ENCODE measurements at places on chromosomes 5 and 9. TPM values are rescaled to one million over a fixed set of nuclear protein-coding genes. Genes with fewer than 3 reads are reported as not detected.

- no peak for DNase-seq
Measured at GRCh38 chr9:131817627-131818026, 77.8 kb upstream of the RAPGEF1 start.

DNA sequence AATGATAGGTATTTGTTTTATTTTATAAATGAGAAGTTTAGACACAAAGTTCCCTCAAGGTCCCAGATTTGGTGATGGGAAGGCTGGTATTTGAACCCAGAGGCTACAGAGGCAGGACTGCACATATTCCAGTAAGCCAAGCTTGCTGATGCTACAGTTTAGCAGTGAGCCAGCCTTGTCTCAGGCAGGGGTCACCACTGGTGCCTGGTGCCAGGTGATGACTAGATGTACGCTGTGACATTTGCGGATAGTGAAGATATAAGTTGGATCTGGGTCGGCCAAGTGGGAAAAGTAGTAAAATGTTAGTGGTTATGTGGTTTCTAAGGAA lies 143.9 kb downstream of the AOPEP start:
- DNase-seq = no peak

DNA sequence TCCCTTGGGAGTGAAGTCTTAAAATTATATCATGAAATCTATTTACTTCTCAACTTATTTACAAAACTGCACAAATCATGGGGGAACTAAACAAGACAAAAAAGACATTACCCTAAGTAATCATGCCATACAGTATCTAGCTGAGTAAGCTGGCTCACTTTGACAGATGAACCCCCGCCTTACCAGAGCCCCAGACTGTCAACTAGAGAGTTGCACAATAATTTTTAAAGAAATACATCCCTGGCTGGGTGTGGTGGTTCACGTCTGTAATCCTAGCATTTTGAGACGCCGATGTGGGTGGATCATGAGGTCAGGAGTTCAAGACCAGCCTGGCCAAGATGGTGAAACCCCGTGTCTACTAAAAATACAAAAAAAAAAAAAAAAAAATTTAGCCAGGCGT lies 62.3 kb downstream of the LPAR1 start:
- no peak for DNase-seq

GRCh38 chr9:31807574-31808256 lies 576.7 kb upstream of the ACO1 start:
- DNase-seq = no peak

Gene PCDHGB3
- polyA plus RNA-seq = not detected

Gene TAS2R1
- polyA plus RNA-seq = not detected

DNA sequence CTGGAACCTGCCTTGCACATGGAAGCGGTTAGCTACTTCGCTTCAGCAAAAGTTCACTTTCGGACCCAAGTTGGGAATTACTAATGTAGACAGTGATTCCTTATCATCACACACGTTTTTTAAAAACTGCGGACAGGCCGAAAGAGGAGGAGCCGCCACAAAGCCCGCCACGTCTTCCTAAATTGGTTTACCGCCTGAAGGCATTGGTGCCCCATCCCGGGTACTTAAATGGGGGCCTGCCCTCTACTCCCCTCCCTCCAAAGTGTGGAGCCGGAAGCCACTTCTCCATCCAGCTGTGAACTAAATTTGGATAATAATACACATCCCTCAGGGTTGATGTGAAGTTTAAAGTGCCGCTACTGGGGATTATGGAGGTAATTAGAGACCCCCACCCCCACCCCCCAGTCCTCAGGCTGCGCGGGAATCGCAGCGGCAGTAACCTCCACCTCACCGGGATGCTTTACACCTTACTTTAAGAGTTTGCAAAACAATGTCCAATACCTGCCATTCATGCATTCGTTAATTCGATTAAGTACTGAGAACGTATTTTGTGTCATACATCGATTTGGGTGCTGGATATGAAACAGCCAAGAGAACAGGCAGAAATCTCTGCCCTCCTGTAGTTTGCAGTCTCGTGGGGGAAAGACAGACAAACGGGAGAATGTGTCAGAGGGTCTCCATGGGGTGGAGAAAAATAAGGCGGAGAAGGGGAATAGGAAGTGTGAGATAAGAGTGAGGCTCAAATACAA lies 937 bp upstream of the MACROH2A1 start:
- DNase-seq = no peak

- DNase-seq = no peak
Measured at GRCh38 chr5:160081495-160081894, 37.8 kb downstream of the PWWP2A start.

Gene ADRB2
- polyA plus RNA-seq = 0.50 TPM

DNA sequence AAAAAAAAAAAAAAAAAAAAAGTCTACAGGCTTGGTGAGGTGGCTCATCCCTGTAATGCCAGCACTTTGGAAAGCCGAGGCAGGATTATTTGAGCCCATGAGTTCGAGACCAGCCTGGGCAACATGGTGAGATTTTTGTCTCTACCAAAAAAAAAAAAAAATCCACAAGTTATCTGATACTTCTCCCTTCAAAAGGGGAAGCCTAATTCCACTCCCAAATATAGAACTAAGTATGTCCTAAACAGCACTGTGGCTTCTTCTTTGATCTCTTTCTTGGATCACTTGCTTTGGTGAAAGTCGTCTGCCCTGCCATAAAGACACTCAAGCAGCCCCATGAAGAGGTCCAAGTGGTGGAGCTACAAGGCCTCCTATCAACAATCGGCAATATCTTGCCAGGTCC lies 18.8 kb upstream of the STING1 start:
- DNase-seq = no peak

GRCh38 chr5:115262011-115262320 lies 711 bp downstream of the PGGT1B start:
- no peak for DNase-seq

GRCh38 chr9:92328225-92328624 lies 2.5 kb downstream of the CENPP start:
- no peak for DNase-seq

Gene SLC4A9
- not detected for polyA plus RNA-seq

DNA sequence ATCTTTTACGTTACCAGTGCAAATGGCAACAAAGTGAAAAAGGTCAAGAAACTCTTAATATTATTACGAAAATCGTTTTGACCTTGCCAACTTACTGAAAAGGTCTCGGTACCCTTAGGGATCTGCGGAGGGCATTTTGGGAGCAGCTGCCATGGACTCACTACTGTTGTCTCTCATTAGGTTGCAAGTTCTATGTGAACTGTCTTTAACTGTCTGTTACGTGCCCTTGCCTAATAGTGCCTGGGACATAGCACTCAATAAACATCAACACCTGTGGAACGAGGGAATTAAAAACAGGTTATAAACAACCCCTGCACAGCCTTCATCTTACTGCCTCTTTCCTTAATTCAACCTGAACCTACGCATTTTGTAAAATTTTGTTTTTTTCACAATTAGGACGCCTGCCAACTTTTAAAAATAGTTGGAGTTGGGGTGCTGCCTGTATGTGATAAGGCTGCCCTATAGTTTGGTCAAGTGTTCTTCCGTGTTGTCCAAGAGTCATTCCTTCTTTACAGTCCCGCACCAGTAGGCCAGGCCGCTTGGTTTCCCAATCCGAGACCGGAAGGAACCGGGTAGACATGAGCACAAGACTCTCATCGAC lies 527 bp upstream of the SREK1 start:
- no peak for DNase-seq

Gene IL31RA
- not detected for polyA plus RNA-seq

- DNase-seq = no peak
Measured at GRCh38 chr9:81748091-81748490, 58.7 kb upstream of the TLE1 start.

- DNase-seq = no peak
Measured at GRCh38 chr5:42241636-42242035, 181.6 kb upstream of the GHR start.

DNA sequence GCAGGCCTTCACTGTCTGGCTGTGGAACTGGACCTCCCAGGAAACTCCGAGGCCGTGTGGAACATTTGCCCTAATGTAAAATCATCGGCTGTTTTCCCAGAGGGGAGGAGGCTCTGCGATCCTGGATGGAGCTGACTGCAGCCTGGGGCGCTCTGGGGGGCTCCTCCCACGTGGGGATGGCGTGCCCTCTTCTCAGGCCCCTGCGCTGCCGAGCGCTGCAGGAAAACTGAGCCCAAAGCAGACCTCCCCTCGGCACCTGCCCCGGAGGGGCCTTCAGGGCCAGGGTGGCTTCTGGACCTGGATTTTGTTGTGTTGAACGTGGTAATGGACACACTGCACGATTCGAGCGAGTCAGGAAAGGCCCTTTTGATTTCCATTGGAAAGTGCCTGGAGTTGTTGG lies 23.9 kb downstream of the HNRNPH1 start:
- DNase-seq = no peak

DNA sequence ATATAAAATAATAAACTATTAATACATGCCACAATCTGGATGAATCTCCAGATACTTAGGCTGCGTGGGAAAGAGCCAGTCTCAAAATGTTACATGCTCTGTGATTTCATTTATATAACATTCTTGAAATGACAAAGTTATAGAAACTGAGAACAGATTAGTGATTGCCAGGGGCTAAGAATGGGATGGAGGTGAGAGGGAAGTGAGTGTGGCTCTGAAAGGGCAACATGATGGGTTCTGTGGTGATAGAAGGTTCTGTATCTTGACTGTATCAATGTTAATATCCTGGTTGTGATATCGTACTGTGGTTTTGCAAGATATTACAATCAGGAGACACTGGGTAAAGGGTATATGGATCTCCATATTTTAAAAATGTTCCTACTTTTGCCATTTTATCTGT lies 50.7 kb downstream of the SPEF2 start:
- no peak for DNase-seq

DNA sequence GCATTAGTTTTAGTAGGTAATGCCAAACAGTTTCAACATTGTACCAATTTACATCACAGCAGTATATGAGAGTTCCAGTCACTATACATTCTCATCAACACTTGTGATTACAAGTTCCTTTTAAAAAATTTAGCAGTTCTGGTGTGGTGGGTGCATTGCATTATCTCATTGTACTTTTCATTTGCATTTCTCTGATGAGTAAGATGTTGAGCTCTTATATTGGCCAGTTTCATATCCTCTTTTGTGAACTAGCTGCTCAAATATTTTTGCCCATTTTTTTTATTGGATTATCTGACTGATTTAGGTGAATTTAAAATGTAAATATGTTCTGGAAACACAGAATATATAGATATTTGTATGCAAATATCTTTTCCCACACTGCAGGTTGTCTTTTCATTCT lies 160.9 kb upstream of the NR3C1 start:
- no peak for DNase-seq

DNA sequence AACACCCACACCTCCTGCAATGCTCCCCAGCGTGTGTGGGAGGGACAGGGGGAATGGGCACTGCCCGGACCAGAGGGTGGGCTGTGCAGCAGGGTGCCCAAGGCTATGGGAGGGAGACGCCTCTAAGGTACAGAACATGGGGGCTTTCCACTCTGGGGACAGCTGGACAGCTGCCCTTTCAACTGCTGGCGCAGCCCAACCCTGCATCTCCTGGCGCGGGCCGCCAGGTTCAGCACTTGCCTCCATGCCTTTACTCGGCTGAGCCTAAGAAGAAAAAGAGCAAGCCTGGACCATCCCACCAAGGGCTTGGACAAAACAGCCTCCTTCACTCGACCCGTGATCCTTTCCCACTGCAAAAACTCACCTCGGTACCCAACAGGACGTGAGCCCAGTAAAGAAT lies 15.0 kb downstream of the AK8 start:
- DNase-seq = no peak

Gene SHISAL2B
- polyA plus RNA-seq = not detected

DNA sequence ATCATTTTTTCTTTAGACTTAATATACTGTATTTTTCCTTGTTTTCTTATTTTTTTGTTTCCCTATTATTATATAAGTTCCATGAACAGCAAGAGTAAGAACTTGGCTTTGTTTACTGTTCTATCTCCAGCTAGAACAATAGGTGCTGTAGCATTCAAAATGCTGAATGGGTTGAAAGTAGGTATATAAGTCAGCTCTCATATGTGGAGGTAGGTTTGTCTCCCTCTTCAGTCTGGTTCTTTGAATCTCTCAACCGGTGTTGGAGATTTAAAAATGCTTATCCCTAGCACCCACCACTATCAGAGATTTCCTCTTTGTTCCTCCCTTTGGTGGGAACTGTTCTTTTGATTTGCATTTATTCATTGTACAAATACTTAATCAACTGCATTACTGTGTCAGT lies 87.5 kb upstream of the FSD1L start:
- DNase-seq = no peak

DNA sequence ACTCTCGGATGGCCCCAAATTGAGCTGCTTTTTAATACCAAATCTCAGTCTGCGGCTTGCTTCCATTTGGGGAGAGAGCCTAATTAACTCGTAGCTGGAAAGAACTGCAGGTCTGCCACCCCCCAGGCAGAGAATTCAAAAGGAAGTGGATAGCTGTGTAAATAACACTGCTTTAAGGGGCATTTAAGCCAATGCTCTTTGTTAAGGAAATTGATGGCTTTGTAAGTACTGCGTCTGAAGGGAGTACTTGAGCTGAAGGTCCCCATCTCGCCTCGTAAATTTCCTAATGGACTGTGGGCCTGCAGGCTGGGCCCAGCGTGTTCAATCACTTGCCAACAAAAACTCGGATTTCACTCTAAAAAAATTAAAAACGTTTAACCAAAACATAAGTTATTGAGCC lies 132.7 kb downstream of the PAPPA start:
- DNase-seq = no peak

Gene TXNDC8
- polyA plus RNA-seq = not detected

Gene IL7R
- polyA plus RNA-seq = 311 TPM

- no peak for DNase-seq
Measured at GRCh38 chr9:111953444-111953843, 56.8 kb downstream of the UGCG start.

GRCh38 chr5:5374009-5374715 lies 48.3 kb upstream of the ICE1 start:
- DNase-seq = no peak

DNA sequence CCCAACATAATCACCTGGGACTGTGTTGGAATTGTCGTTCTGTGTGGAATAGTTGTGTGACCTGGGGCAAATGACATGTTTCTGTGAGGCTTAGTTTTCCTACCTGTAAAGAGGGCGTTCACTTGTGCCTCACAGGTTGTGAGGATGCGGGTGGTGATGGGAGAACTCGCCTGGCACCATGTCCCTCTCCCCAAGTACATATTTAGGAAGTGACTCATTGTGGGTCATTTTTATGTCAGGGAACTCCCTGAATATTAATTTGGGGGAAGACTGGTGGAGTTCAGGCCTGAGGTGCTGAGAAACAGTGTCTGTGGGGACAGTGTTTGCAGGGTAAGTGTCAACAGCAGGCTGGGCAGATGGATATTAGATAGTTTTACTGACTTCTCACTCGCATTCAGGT lies 144.7 kb downstream of the KDM4C start:
- no peak for DNase-seq
